AG09319 (cell line): ENCODE measurements at places on chromosomes 12 and 14.

- DNase-seq: no peak
Observed at GRCh38 chr12:67656251-67656650, 7.7 kb downstream of the DYRK2 start.

- DNase-seq: no peak
Observed at GRCh38 chr14:67641902-67642749, 22.4 kb downstream of the ARG2 start.

DNA sequence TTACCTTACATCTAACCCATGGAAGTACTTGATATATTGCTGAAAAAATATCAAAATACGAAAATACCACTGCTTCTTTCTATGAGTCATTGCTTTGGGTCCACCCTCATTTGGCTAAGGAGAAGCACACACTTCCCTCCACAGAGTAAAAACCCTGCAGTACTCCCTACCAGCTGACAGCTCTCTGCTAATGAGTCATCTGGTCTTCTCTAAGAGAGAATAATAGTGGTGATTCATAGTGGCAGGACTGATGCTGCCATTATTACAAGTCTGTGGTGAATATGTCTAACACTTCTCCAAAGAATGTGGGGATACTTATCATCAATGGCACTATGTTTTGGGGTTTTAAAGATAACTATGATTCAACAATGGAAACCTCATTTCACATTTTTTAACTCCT, 90.7 kb downstream of the PPFIA2 start:
- peak; percentile 8 for DNase-seq

DNA sequence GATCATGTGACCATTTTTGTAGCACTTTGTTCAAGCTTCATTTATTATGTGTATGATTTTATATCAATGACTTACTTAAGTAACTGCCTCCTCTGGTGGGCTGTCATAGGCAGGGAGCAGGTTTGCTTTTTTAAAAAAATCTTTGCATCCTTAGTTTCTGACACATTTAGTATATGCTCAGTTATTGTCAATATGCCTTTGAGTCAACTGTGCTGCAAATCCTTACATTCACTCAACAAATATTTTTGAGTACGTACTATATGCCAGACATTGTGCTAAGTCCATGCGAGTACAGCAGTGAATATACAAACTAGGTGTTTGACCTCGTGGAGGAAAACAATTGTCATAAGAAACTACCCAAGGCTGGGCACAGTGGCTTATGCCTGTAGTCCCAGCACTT, 4.4 kb upstream of the ANAPC5 start:
- no peak for DNase-seq

DNA sequence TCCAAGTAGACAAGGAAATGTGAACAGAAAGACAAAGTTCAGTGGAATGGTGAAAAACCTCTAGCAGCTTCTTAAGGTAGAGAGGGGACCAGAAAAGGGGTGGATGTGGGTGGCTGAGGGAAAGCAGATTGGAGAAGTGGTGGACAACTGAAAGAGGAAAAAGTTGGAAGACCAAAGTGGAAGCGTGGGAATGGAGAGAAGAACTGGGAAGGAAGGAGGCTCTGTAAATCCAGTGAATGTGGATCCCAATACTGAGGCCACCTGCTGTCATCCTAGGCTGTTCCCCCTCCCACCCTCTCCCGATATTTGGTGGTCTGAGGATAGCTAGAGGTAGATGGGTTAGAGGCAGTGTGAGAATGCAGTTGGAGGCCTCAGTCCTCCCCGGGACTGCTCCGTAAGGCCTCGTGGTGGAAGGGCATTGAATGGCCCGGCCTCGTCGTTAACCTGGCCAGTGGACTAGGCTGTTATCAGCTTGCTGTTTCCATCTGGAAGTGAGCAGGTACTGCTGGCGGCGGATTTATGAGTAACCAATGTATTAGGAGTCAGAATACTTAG, 822 bp upstream of the POU6F1 start:
- DNase-seq: no peak

- no peak for DNase-seq
Observed at GRCh38 chr12:6729186-6729585, 5.3 kb downstream of the COPS7A start.

DNA sequence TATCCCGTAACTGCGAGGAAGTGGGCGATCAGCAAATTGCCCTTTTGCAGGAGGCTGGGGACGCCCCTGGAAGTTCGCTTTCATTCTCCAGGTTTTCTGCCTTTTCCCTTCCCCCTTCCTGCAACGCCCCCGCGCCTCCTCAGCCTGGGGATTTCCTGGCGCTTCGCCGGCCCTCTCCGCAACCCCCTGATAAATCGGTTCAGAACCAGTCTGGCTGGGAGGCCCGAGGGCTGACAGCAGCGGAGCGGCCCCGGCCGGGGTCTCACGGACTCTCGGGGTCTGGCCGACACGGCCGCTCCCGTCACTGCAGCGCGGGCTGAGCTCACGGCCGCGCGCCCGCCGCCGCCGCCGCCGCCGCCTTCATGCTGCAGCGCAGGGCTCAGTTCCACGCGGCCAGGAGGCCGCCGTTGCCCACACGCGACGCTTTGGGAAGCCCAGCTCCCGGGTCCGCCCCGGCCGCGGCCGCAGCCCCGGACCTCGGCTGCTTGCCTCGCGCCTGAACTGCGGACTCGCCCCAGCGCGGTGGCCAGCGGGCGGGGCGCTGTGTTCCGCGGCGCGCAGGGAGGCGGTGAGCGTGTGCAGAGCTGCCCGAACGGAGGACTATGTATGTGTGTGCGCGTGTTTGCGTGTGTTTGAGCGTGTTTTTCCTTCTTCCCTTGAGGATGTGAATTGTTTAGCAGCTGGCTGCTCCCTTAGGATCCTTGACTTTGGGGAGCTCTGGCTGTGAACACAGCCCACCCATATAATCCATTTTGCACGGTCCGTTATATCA, at the start of gene LRFN5:
TSS of gene LRFN5 (plus strand) at position 345 of the 772 bp plus-strand sequence.
- no peak for DNase-seq

DNA sequence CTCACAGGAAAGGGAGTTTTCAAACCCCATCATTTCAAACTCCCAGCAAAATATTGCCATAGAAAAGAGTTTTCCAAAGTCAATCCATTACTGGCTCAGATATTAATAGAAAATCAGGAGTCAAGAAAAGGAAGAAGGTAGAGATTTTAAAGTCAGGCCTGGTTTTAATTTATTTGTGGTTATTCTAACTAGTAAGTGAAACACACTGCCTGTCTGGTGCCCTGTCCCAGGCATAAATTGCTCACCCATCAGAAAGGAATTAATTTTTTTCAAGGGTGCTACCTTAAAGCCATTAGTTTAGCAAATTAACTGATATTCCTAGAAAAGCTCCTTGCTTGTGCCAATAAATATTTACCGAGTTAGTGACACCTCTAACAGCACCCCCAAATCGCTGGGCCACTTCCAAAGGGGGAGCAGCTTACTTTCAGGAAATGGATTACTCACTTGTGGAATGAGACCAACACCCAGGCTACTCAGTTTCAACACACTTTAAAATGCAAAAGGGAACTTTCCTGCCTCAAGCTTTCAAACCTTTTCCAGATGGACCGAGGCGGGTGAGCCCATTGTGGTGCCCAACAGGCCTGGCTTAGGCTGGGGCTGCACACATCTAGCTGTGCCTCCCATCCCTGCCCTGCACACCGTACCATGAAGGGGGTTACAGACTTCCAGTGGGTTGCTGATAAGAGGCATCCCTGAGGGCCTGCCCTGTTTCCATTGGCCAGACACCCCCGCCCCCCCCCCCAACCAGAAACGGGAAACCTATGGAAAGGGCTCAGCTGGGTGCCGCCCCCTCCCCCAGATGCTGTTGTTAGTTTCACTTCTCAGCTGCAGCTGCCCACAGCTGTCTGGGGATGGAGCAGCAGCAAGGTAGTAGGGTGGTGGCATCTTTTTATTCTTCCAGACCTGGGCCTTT, 117.2 kb downstream of the SAMD4A start:
- DNase-seq: peak; percentile 77

DNA sequence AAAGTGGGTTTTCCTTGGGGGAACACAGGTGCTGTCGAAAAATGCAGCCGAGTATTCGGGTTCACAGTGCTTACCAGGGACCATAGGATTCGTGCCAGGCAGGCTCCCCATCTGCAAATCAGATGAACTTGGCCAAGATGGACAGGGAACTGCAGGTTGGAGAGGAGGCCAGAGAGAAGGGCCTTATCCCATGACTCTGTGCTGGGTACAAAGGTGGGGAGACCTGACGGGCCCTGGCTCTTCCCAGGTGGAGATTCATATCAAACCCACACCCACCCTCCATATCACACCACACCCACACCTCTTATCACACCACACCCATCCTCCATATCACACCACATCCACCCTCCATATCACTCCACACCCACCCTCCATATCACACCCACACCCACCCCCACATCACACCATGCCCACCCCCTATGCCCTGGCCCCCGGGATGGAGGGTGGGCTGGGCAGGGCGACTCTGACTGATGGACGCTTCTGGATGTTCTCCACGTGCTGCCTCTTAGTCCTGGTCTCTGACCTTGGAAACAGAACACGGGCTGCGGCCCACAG, 319.7 kb downstream of the ADGRD1 start:
- no peak for DNase-seq

GRCh38 chr12:76256321-76256720, 91.9 kb downstream of the BBS10 start:
- DNase-seq: no peak

DNA sequence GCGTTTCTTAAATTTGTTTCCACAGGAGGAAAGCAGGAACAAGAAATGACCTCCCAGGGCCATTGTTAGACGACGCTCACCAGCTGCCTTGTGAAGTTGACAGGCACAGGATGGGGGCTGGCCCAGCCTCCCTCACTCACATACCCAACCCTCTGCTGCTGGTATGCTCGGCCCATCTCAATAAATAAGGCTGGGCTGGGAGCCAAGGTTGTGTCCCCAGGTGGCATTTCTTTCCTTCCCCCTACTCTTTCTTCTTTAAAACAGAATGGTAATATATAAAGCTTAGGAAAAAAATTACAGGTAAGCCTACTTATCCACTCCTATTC, 93.0 kb downstream of the ACTN1 start:
- DNase-seq: no peak

- peak; percentile 25 for DNase-seq
Observed at GRCh38 chr12:63294327-63294632, 143.3 kb upstream of the AVPR1A start.

DNA sequence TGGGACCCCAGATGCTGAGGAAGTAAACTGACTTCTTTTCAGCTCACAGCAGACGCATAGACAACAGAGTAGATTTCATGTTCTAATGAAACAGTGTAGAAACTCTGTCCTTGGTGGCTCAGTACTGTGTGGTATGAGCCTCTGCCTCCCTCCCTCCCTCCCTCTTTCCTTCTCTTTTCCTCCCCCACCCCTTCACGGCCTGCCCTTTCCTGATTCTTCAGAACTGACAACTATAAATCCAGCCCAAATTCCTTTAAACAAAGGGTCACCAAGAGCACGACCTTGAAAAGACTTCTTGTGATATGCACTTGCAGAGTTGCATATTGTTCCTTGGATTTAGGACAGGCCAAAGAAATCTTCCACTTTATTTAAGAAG, 164.0 kb downstream of the ETV6 start:
- no peak for DNase-seq

DNA sequence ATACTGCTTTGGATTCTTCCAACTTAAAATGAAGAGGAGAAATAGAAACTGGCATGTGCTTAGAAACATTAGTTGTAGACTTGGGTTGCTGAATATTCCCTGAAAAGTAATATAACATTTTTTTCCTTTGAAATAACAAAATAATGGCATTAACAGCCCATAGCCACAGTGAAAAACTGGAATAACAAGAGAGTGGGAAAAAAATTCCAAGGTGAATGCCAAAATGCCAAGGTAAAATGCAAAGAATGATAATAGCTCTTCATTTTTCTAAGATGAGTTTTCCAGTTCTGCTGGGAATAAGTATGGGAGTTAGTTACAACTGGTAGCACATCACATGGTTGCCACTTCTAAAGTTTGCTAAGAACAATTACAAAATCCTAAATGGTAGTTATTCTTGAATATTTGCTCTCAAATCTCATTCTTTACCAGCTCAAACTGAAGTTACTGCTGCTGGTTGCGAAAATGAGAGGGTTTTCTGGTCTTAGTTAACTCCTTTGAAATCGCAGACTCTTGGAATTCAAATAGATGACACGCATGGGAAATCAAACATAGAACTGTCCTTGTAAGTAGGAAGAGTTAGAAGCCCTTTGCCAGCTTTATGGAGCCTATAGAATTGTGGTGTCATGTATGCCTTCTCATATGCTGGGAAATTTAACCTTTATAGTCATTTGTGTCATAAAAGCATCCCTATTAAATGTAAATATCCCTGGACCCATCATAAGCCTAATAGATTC, 165.0 kb upstream of the DCN start:
- DNase-seq: no peak

DNA sequence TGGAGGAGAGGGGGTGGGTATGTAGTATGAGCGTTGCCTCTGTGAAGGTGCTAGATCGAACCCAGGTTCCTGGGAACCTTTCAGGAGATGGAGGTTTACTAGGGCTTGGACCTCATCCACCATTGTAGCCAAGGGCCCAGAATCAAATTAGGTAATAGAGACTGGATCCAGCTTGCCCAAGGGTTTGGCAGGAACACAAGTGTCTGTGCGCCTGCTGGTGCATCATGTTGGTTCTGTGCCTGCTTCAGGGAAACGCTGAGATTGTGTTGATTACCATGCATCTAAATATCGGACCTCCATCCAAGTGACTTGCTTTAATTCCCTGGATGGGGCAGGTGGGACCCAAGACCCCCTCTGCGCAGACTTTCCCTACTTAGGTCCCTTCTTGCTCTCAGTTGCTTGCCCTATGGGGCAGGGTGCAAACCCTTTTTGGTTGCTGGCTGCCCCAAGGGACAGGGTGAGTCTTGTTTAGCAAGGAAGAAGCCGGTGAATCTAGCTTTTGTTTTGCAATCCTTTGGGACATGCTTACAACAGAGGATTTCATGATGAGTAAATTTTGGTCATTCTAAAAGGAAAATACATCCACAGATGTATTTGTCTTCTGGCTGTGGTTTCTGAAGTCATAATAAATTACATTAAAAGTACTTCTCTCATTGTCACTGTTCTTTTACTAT, 189.8 kb upstream of the PRICKLE1 start:
- no peak for DNase-seq

- DNase-seq: no peak
Observed at GRCh38 chr12:89525305-89525823, 483 bp downstream of the POC1B start.

DNA sequence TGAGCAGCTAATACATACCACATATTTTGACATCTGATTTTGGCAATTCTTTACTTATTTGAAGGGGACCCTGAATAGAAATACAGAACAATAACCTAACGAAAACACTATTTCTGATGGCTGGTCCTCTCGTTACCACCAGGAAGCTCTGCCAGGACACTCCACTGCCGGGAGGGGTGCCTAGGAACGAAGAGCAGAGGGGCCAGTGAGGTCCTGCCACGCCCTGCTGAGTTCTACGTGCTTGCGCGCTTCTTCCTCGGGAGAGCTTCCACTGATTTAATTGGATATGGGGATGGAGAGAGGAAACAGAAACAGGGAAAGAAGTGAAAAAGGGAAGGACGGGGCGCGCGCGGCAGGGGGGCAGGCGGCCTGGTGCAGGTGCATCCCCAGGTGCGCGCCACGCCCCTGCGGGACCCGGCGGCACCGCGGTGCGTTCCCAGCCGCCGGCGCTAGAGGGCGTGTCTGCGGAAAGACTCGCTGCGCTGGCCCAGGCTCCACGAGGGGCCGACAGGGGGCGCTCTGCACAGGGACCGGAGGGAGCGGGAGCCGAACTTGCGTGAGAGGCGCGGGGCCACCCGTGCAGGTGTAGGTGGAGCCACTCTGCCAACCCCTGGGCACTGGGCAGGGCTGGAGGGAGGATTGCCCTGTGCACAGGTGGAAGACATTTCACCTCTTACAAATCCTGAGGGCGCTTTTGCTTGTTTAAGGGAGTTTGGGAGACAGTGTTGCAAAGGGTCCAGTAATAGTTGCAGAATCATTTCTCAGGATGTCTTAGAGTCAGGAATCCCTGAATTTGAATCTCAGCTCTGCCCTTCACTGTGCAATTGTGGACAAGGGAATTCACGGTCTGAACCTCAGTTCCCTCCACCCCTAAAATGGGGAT, 986.3 kb upstream of the TMEM132C start:
- DNase-seq: no peak
